ENCODE measurements at places on chromosomes 3 and 15.

GRCh38 chr3:47652142-47652541 is 73.5 kb upstream of the CSPG5 start:
- DNase-seq, result no peak

DNA sequence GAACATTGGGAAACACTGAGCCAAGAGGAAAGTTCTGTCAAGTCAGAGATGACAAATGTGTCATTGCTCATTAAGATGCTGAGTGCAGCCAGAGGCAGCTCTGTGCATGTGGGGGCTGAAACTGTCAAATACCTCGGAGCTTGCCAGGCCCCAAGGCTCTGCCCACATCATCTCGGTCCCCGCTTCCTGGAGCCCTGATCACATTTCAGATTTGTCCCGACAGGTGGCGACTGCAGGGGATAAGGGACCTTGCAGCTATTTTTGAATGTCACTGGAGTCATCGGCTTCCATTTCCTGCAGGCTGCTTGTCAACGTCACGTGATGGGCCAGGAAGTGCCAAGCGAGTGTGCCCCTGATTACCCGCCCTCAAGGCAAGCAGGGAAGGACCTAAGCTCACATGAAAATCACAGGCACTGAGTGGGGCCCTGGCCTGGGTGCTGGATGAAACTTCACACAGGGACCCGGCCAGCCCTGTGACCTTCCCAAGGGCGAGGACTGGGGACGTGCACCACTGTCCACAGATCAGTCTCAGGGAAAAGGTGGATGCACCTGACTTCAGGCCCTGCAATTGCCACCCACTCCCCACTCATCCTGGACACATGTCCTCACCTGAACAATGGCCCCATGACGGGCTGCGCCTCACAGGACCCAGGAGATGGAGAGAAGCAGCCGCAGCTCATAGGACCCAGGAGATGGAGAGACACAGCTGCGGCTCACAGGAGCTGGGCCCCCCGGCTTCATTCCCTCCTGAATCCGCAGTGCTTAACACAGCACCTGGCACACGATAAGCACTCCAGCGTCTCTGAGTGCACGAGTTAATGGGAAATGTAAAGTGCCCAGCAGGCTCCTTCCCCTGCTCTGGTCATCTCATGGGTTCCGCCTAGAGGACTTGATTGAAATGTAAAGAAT is 73.4 kb downstream of the NUP210 start:
- DNase-seq, result peak; percentile 57

- no peak for DNase-seq
These were observed 124.0 kb downstream of the KCNH8 start for GRCh38 chr3:19272296-19272695.

DNA sequence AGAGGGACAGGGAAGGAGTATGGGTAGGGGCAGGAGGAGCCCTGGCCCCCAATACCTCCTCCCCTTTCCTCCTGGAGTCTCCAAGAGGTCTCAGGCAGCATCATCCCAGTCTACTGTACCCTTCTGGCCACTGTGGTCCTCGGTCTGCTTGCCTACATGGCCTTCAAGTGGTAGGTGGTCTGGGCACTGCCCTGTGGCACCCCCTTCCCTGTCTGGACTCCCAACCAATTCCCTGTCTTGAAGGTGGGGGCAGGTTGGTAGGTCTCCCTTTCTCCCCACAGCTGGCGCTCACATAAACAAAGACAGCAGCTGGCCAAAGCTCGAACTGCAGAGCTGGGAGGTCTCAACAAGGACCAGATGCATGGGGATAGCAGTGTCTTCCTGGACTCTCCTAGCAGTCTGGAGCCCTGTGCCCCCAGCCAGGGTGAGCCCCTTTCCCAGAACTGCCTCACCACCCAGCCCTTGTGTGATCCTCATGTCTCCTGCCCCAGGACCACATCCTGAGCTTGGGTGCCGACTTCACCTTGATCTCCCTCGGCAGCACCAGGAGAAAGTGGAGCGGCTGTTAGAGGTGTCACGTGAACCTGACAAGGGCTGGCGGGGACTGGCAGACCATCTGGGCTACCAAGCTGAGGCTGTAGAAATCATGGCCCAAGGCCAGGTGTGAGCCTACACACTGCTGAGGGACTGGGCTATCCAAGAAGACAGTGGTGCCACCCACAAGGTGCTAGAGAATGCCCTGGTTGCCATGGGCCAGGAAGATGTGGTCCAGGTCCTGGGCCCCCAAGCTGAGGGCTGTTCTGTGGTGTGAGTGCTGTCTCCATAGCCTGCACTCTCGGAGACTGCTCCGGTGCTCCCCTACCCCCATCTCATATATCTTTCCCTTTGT is 33.1 kb downstream of the NBEAL2 start:
- no peak for DNase-seq

DNA sequence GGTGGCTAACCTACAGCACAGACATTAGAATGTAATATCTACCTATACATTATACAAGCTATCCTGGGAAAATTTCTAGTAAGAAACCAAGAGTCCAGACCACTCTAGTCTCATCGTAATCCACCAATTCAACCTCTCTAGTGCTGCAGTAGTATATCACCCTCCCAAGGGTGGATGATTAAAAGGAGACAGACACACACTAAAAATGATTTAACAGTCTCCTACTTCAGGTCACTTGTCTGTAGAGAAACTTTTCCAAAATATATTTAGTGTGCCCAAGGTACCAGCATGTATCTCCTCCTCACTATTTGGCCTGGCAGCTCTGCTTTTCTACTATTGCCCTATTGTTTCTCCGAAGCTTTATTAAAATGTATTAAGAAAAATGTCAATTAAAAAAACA is 45.0 kb downstream of the ZBTB20 start:
- no peak for DNase-seq

GRCh38 chr3:35064761-35065160 is 574.6 kb upstream of the ARPP21 start:
- no peak for DNase-seq

- no peak for DNase-seq
These were observed at the start of gene REC114 for GRCh38 chr15:73442968-73443367. TSS of gene REC114 (plus strand) at chr15:73443164. CDS start at chr15:73443186, 22 bp downstream.

All from NCI-H2081 (cell line).